Amniotic stem cell (primary cell): ENCODE measurements at places on chromosomes 12 and 14.

DNA sequence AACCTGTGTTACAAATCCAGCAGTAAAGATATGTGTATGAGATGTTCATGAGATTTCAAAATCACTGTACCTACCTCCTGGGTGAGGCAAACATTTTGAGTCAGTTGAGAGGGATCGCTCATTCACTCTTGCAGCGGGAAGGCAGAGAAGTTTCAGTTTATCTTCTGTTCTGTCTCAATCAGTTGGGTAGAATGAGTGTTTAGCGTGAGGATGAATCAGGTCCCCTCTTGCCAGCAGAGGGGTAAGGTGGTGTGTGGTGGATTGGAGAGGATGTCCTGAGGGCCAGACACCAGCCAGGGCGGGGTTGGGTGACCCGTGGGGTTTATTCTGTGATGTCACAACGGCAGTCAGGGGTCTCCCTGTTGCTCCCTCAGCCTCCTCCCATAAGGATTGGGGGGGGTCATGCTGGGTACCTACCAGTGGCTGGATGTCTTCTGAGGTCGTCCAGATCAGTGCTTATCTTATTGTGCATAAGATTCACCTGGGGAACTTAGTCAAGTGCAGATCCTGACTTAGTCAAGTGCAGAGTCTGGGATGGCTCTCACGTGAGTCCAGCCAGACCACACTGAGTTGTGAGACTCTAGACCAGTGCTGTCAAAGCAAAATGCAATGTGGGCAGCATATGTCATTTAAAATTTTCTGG is at the start of gene GSG1:
TSS of gene GSG1 (minus strand) at position 277 of the 643 bp plus-strand sequence. CDS start at position 122, 155 bp downstream.
- no peak for DNase-seq

DNA sequence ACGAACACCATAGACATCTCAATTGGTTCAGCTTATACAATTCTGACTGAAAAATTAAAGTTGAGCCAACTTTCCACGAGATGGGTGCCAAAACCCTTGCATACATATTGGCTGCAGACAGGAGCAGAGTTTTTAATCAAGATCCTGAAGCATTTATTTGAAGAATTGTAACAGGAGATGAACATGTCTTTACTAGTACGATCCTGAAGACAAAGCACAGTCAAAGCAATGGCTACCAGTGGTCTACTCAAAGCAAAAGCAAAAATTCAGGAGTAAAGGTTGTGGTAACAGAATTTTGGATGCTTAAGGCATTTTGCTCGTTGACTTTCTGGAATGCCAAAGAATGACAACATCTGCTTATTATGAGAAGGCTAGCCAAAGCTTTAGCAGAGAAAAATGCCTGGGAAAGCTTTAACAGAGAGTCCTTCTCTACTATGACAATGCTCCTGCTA is 20.7 kb downstream of the ZDHHC17 start:
- peak; percentile 7 for DNase-seq

GRCh38 chr12:11652351-11653040 is 3.0 kb downstream of the ETV6 start:
- DNase-seq = no peak

- DNase-seq = no peak
Measured at GRCh38 chr14:31944256-31945073, 132.6 kb upstream of the ARHGAP5 start.

DNA sequence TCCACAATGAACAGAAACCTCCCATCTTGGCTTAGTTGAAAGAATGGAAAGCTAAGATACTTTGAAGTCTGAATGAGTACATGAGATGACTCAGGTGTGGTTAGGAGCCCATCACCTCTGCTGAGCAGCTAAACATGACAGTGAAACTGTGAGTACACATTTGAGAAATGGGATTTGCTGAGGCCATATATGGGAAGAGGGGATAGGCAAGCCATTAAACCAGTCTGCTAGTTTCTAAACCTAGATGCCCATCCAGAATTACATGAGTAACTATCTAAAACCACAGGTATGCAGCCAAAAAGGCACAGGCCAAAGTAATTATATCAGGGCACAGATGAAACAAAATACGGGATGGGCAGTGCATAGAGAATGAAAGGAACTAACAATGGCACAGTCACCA is 41.2 kb downstream of the NKX2-1 start:
- DNase-seq = no peak

DNA sequence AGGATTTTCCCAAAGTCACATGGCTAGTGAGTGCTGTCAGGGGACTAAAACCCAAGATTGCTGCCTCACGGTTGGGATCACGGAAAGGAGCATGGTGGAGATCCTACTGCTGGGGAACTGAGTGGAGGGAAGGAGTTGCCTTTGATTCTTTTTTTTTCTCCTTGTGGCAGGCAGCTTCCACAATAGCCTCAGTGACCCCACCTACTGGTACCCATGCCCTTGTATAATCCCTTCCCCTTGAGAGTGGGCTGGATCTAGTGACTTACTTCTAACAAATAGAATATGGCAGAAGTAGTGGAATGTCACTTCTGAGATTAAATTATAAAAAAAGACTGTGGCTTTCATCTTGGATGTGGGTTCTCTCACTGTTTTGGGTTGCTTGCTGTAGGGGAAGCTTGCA is 135.7 kb downstream of the DICER1 start:
- no peak for DNase-seq

GRCh38 chr12:7512553-7512952 is 9.0 kb upstream of the CD163 start:
- DNase-seq = peak; percentile 55

DNA sequence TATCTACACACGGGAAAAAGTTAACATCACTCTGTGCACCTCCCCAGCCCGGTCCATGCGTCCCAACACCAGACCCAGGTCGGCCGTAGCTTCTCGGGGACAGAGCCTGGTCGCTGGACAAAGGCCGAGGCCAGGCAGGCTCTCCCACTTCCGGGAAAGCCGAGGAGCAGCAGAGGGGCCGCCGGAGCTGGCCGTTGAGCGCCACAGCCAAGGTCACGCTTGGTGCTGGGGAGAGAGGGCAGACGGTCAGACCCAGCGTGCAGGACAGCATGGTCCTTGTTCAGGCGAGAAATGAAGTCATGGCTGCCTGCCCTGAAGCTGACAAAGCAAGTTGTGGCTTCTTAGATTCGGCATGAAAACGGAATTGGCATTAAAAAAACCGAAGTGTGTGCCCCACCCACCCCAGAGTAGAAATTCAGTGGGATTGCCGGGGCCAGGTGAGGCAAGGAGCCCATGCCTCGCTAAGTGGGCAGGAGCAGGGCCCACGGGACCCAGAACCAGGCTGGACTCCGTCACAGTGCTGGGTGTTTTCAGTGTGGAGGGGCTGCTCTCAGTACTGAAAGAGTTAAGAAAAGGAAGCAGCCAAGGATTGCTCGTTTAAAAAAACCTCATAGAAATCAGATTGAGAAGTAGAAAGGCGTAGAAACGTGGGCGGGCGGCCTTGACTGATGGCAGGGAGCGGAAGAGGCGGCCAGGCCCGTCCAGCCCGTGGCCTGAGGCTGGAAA is 4.3 kb downstream of the ARL6IP4 start:
- no peak for DNase-seq

- no peak for DNase-seq
Measured at GRCh38 chr12:2794191-2794735, 507 bp upstream of the FKBP4 start.

GRCh38 chr12:130787445-130788410 is 51.3 kb downstream of the STX2 start:
- no peak for DNase-seq

GRCh38 chr12:64737539-64737938 is 21.7 kb downstream of the GNS start:
- no peak for DNase-seq

DNA sequence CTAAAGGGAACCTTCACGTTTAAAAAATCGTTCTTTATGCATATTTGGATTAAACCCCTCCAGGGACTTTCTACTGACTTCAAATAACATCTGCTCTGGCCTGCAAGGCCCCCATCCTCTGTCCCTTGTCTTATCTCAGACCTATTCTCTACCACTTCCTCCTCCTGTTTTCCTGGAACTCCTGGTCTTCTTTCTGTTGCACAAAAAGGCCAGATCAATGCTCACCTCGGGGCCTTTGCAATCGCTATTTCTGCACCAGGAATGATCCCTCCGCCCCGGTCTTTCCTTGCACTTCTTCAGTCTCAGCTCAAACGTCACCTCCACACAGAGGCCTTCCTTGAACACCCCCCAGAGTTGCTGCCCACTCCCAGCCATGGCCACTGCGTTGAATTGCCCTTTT is 57.6 kb upstream of the BEGAIN start:
- DNase-seq = no peak

- DNase-seq = no peak
Measured at GRCh38 chr14:53526200-53526599, 373.1 kb upstream of the DDHD1 start.

GRCh38 chr14:49586673-49587460 is 687 bp upstream of the RPS29 start:
- DNase-seq = peak; percentile 30

- DNase-seq = no peak
Measured at GRCh38 chr12:116606397-116606796, 47.2 kb downstream of the MAP1LC3B2 start.

GRCh38 chr14:75711105-75711795 is 50.2 kb downstream of the TTLL5 start:
- peak; percentile 13 for DNase-seq

- no peak for DNase-seq
Measured at GRCh38 chr12:108289350-108290161, 49.6 kb downstream of the CMKLR1 start.

- no peak for DNase-seq
Measured at GRCh38 chr12:9214534-9214933, 6.3 kb upstream of the PZP start.

DNA sequence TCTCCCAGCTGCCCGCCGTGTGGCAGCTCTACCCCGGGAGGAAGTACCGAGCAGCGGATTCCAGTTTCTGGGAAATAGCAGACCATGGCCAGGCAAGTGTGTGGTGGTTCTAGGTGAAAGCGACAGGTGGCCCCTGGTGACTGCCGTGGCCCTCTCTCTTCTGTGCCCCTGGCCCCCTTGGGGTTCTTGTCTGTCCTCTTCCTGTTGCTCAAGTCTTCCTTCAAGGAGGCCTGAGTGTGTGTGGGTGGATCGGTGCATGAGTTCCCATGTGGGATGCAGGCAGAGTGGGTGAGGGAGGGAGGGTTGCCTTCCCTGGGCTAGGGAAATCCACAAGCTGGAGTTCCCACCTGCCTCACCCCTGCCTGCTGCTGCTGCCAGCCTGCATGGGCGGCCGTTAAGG is 4.6 kb downstream of the TCL1B start:
- DNase-seq = no peak

DNA sequence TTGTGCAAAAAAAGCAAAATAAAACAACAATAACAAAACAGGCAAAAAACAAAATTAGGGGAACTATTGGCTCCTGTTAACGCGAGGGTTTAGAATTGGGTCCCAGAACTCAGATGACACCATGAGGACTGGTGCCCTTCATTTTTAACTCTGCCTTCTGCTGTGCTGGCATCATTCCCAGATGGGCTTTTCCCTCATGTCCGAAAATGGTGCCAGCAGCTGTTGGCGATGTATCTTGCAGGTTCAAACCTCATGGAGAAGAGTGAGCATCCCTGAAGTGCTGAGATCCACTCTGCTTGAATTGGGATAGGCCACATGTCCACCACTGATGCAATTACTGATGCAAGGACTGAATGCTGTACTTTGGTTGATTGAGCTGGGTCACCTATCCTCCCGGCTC is 61.1 kb downstream of the MYRFL start:
- DNase-seq = no peak

GRCh38 chr14:100528962-100529560 is 58.2 kb downstream of the BEGAIN start:
- no peak for DNase-seq

GRCh38 chr12:43896496-43896895 is 60.6 kb downstream of the TMEM117 start:
- no peak for DNase-seq

GRCh38 chr14:91983588-91983987 is 36.1 kb upstream of the FBLN5 start:
- DNase-seq = no peak

GRCh38 chr14:77208291-77208978 is 26.8 kb downstream of the TMEM63C start:
- no peak for DNase-seq

DNA sequence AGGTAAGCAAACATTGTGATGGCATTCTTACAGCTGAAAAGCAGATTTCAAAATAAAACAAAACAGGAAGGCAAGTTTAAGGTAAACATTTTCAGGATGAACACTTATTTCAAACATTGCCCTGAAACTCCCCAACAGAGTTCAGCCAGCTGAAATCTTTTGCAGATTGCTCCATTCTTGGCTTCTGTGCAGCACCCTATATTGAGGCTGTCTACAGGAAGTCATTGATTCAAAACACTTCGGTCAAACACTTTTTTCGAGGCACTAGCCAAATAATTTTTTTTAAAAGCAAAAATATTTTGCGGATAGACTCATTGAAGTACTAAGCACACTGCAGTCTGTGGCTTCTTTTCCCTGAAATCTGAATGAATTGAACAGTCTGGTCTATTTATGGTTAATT is 318.1 kb upstream of the PDE3A start:
- DNase-seq = no peak

GRCh38 chr14:105382343-105383082 is 15.8 kb upstream of the TEX22 start:
- DNase-seq = no peak

DNA sequence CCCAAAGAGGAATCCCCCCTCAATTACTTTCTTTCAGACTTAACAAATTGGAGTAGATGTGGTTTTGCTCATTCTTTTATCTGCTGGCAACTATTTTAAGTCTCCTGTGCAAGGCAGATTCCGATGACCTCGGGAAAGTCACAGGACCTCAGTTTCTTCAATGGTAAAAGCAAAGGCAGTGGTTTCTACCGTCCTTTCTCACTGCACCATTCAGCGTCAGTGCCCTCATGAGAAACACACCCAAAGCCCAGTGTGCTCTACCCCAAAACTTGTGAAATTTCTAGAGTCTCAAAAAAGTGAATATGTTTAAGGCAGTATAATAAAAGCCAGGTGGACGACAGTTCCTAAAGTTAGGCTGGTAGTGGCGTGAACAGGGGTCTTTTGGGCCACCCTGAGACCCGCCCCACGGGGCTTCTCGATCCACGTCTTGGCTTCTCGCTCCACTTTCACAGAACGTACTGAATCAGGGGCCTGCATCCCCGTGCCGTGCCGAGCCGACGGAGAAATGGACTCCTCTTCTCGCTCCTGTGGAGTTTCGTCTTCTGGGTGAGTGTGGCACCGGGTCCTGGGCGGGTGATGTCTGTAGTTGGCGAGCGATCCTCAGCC is 1.3 kb upstream of the ARHGAP5 start:
- DNase-seq = no peak

- DNase-seq = peak; percentile 66
Measured at GRCh38 chr12:120474616-120474960, 5.0 kb upstream of the SRSF9 start.

GRCh38 chr12:43754015-43754414 is 4.6 kb downstream of the PUS7L start:
- no peak for DNase-seq

- no peak for DNase-seq
Measured at GRCh38 chr12:122012184-122012583, 9.5 kb upstream of the BCL7A start.

- no peak for DNase-seq
Measured at GRCh38 chr12:131759176-131759575, 48.3 kb downstream of the SFSWAP start.
